ENCODE measurements at places on chromosomes 11 and 22.

DNA sequence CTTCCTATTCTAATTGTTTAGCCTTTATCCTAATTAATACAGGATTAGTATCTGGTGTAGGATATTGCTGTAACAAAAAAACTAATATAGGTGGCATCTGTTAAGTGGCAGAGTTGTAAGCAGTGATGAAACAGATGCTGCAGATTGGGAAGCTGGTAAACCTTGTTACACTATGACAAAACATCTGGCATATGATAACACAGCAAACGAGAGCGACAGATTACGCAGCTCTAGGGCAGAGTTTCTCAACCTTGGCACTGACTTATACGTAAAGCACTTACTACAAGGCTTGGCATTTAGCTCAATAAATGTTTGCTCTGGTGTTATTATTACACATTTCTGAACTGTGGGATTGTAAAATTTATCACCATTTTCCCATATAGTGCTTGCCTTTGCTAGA lies 137.0 kb downstream of the ATG16L2 start:
- no peak for DNase-seq

DNA sequence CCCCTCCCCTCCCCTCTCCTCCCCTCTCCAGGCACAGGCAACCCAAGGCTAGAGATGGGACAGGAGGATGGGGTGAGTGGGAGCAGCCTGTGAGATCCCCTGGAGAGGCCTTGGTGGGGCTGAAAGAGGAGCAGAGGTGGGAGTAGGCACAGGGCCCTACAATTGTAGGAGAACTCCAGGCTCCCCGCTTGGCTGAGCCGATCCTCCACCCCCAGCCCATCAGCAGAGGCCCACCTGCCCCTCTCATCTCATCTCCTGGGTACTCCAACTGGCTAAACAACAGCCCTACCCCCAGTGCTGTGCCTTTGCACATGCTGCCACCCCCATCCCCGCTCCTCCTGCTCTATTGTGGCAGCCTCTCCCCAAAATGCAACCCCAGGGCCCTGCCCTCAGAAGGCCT lies 52.0 kb upstream of the A4GALT start:
- DNase-seq = no peak

DNA sequence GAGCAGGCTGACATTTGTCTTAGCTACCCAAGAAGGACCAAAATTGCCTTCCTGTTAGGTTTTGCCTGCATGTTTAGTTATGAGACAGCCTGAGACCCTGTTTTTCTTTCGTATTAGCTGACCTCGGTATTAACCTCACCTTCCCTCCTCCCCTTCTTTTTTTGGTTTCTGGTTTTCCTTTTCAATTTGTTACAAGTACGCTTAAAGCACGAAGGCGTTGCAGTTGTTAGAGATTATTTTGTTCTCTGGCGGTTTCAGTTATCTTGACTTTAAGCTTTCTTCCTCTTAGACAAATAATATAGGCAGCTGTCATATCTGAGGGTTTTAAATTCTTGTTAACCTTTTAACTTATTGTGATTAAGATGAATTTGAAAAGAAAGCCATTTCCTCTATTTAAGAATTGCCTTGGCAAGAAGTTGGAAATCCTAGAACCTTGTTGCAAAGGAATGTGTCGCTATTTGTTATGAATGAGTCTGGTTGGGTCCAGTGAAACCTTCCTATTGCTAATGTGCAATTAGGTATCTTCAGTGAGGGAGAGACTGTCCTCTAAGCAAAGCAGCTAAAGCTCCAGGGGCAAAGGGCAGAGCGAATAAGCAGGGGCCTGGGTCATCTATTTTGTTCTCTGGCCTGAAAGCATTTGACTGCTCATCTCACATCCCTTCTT lies 45.7 kb downstream of the PACS1 start:
- DNase-seq = no peak

- DNase-seq = no peak
These were observed 899.6 kb downstream of the OPCML start for GRCh38 chr11:132632641-132633124.

GRCh38 chr22:48476577-48476976 lies 1351.1 kb downstream of the BRD1 start:
- DNase-seq = no peak

DNA sequence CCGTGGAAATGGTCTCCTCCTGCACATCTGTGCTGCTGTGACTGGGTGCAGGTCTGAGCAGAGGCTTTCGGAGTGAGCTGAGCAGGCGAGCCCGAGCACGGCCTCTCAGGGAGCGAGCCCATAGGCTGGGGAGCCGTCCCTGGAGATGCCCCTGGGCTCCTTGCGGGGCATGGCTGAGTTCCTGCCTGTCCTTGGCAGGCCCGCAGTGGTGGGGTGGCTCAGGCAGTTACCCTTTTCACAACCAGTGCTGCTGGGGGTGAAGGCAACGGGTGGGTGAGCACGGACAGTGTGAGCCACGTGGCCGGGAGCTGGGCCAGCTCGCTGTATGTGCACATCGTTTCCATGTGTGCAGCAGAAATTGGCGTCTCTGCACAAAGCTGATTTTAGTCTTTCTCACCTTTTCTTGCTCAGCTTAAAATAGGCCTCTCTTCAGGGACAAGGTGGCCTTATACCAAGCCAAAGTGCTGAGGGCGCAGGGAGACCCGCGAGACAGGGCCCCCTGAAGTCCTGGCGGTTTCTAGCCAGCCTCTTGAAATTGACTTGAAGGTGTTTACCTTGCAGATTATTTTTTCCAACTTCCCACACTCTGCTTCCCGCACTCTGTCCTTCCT lies at the start of gene TP53AIP1:
TSS of gene TP53AIP1 (minus strand) at position 55 of the 611 bp plus-strand sequence. CDS start 5,053 bp downstream, outside the sequence.
- DNase-seq = no peak

GRCh38 chr11:92480499-92480898 lies 255.9 kb downstream of the FAT3 start:
- no peak for DNase-seq

DNA sequence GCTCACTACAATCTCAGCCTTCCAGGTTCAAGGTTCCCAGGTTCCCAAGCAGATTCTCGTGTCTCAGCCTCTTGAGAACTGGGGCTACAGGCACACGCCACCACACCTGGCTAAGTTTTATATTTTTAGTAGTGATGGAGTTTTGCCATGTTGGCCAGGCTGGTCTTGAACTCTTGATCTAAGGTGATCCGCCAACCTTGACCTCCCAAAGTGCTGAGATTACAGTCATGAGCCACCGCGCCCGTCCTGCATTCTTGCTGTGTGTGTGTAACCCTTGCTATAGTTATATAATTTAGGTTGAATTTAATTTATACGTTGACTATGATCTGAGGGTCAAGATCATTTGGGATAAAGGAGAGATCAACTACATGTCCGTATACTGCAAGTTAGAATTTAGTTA lies 29.3 kb upstream of the ROBO3 start:
- no peak for DNase-seq

DNA sequence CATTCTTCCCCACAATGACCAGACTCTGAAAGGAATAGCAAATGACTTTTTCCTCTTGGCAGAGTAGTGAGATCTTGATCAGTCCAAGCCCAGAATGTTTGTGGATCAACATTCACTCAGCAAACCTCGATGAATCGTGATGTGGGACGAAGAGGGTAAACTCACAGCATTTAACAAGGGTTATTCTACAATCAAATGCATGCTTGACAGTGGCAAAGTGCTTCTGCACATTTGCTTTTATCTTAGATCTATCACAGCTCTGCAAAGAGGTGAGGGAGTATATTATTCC lies 31.8 kb downstream of the TMPRSS5 start:
- DNase-seq = no peak

GRCh38 chr11:8744423-8744822 lies 61.8 kb downstream of the RPL27A start:
- no peak for DNase-seq

DNA sequence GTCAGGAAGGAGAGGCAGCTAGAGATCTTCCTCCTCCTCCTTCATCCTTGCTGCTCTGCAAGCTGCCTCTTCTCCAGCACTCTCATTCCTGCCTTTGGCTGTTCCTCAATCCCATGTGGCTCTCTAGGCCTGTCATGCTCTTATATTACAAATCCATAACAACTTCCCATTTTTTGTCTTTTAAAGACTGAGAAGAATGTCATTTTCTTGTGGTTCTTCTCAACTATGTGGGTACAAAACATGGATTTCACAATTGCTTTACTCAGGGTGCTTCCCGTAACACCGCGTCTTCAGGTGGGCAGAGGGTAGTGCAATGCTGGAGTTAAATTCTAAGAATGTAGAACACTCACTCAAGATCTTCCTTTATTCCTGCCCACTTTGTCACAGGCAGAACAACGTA lies 6.8 kb upstream of the CAT start:
- no peak for DNase-seq

DNA sequence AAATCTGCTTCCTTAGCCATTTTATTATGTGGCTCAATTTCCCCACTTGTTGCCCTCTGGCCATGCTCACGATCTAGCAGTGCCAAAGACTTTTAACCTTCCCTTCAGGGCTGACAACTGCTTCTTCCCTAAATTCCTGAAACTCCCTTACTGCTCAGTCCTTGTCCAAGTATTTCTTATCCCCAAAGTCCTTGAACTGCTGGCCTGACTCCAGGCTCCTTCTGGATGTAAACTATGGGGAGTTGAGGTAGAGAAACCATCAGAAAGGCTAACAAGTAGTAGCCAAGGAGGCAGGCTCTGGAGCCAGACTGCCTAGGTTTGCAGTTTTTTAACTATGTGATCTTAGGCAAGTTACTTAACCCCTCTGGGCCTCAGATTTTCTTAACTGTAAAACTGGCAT lies 258.7 kb upstream of the CCDC90B start:
- no peak for DNase-seq

DNA sequence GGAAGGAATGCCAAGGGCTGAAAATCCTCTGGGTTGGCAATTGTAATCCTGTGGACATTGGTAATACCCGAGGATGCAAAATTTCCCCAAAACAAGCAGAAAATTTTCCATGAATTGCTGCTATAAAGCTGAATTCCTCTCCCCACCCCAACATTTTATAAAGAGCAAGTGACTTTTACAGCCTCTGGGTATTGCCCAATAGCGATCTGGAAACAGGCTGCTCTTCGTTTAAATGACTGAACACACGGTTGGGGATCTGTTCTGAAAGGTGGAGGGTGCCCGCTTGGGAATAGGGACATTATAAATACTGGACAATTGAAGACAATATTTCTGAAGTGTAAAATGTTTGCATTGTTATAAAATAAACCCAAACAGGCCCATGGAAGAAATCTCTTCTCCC lies 20.6 kb downstream of the EHF start:
- no peak for DNase-seq

- DNase-seq = no peak
These were observed 78.0 kb downstream of the TIMP3 start for GRCh38 chr22:32879550-32879949.

DNA sequence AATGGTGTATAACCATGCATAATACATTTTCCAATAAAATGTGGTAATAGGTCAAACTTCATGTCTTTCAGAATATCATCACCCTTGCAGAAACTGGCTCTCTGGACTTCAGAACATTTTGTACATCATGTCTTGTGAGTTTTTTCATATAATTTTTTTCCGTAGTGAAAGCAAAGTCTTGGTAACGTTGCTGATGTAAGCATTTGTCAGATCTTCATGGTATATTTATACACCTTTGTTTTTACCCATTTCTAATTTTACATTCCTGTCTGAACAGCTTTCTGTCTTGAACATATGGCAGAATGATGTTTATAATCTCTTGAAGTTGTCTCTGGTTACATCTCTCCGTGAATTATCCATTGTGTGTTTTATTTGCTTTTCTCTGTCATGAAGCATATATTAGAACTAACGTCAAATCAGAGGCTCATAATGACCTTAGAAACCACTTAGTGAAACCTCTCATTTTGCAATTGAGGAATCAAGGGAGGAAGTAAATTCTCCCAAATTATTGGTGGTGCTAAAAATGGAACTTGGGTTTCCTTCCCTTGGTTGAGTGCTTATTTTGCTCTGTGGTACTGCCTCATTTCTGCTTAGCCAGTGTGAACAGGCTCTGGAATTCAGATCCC lies 37.4 kb downstream of the CSRP3 start:
- no peak for DNase-seq

DNA sequence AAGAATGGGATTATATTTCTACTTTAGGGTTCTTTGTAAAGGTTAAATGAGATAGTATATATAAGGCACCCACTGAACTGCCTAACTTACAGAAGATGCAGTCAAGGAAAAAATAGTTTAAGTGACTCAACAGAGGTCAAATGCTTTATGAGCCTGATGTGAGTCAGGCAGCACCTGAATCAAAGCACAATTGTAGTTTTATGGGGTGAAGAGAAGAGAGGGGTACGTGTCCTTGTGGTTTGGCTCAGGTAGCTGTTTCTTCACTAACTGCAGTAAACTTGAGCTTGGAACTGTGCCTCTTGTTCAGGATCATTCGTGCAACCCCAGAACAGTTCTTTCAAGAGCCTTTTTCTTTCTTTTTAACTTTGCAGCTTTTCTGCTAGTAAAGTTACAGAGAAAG lies 125.2 kb upstream of the SPON1 start:
- DNase-seq = no peak

DNA sequence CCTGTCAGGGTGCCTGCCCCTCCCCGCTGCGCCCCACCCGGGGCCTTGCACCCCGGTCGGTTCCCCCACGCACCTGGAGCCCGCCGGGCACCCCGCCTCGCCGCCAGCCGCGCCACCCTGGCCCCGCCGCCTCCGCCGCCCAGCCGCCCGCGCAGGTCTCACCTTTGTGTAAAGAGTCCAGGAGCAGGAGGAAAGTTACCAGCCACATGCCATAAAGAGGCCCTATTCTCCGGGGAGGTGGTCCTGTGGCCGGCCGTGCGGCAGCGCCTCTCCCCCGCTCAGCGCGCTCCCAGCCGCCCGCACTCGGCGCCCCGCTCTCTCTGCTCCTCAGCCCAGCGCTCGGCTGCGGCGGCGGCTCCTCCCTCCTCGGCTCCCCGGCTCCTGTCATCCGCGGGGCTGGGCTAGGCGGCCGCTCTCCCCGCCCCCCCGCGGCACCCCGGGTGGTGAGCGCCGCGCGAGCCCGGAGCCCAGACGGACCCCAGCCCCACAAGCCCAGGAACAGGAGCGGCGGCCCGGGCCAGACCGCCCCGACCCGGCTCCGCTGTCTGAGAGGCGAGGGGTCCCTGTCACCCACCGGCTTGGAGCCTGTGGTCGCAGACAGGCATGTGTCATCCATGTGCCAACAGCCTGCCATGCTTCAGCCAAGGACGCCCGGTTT lies at the start of gene DSCAML1:
TSS of gene DSCAML1 (minus strand) at position 345 of the 658 bp plus-strand sequence. CDS start at position 208, 137 bp downstream.
- DNase-seq = peak; percentile 61

- no peak for DNase-seq
These were observed 1057.2 kb downstream of the NTM start for GRCh38 chr11:132427611-132428010.

GRCh38 chr22:28435140-28435768 lies 244.4 kb downstream of the TTC28 start:
- DNase-seq = no peak

GRCh38 chr22:48268293-48268692 lies 1505.8 kb downstream of the TBC1D22A start:
- no peak for DNase-seq

Data from stimulated activated CD4-positive, alpha-beta T cell treated with anti-CD3 and anti-CD28 coated beads, Interleukin-2, amount 100 ng/mL, for 24 hours (primary cell).